ENCODE measurements at places on chromosomes 6 and 20. TPM values are rescaled to one million over a fixed set of nuclear protein-coding genes. Genes with fewer than 3 reads are reported as not detected.

Gene MAFB
- 1.7 TPM for total RNA-seq

Gene TNF
- total RNA-seq: 215 TPM

Gene SIRPA
- total RNA-seq: 0.53 TPM

Gene DZANK1
- 3.1 TPM for total RNA-seq

Gene PLA2G7
- 2.4 TPM for total RNA-seq

Gene EBF4
- 0.92 TPM for total RNA-seq

Gene SSTR4
- not detected for total RNA-seq

Gene TMEM244
- not detected for total RNA-seq

Gene GABRR1
- not detected for total RNA-seq

Gene FKBP1C
- total RNA-seq: 1.5 TPM

Gene NHLRC1
- 0.29 TPM for total RNA-seq

Gene CNKSR3
- total RNA-seq: 0.62 TPM

Gene BPIFB4
- not detected for total RNA-seq

Gene RIMS1
- not detected for total RNA-seq

Gene FAM184A
- 2.0 TPM for total RNA-seq

Gene UTRN
- 42.8 TPM for total RNA-seq

Gene CST4
- total RNA-seq: not detected

Gene SAMD5
- 0.02 TPM for total RNA-seq

Gene ZNF165
- total RNA-seq: 1.6 TPM

Gene BNIP5
- total RNA-seq: not detected

Gene SLCO4A1
- 42.0 TPM for total RNA-seq

Gene FAM162B
- not detected for total RNA-seq

Gene PLN
- not detected for total RNA-seq

Gene COL20A1
- total RNA-seq: 0.04 TPM

Gene GRIK2
- not detected for total RNA-seq

Gene PM20D2
- total RNA-seq: 18.7 TPM

Gene VGLL2
- not detected for total RNA-seq

Gene TOP1
- total RNA-seq: 103 TPM

Gene FKBP5
- total RNA-seq: 55.7 TPM

Gene NKX2-4
- not detected for total RNA-seq

Gene OR2J3
- total RNA-seq: not detected

Gene CGA
- not detected for total RNA-seq

Gene CENPW
- 50.0 TPM for total RNA-seq

Gene OLIG3
- total RNA-seq: 0.40 TPM

Gene ZSCAN31
- total RNA-seq: 2.6 TPM
